ENCODE measurements at places on chromosomes 16 and 17. TPM values are rescaled to one million over a fixed set of nuclear protein-coding genes. Genes with fewer than 3 reads are reported as not detected.

DNA sequence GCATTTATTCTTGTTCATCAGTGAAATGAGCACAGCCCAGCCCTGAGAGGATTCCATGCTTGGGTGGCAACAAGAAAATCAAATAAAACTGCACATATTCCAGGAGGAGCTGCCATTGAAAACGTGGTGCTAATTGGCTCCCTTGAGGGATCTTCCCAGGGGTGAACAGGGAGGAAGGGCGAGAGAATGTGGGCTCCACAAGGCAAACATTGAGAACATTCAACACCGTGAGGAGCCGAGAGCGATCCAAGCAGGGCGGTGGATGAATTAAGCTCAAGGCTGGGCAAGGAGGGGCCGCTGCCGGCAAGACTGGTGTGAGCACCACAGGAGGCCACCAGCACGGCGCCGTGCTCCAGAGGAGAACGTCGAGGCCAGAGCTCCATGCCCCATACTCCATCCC lies 166.9 kb downstream of the C16orf95 start:
- no peak overlapping the region for H3K4me3 ChIP-seq
- H3K4me1 ChIP-seq, result no peaks in the 10 kb centered on the region
- DNase-seq, result no peak
- no peaks in the 10 kb centered on the region for H3K27me3 ChIP-seq
- H3K36me3 ChIP-seq, result no peaks in the 10 kb centered on the region

GRCh38 chr17:5352681-5353289 lies 66.7 kb downstream of the NUP88 start:
- no peaks in the 10 kb centered on the region for H3K4me1 ChIP-seq
- no peak overlapping the region for H3K4me3 ChIP-seq
- H3K36me3 ChIP-seq, result peaks cover 92% of the 10 kb centered on the region
- H3K27ac ChIP-seq, result no peak overlapping the region
- no peaks in the 10 kb centered on the region for H3K27me3 ChIP-seq

DNA sequence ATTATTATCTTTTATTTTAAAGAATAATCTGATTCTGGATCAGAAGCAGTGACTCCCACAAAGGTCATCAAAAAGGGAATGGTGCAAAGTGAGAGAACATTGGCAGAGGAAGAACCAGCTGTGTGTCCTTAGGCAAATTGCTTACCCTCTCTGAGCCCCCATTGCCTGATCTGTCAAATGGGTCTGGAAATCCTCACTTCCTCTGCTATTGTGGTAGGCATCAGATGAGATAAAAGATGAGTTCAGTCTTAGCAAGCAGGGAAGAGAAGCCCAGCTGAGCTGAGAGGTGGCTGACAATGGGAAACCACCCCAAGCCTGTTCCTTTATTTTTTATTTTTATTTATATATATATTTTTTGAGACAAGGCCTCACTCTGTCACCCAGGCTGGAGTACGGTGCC lies 24.2 kb upstream of the PLCG2 start:
- H3K4me3 ChIP-seq, result no peak overlapping the region
- no peak for DNase-seq
- H3K27ac ChIP-seq, result no peak overlapping the region

DNA sequence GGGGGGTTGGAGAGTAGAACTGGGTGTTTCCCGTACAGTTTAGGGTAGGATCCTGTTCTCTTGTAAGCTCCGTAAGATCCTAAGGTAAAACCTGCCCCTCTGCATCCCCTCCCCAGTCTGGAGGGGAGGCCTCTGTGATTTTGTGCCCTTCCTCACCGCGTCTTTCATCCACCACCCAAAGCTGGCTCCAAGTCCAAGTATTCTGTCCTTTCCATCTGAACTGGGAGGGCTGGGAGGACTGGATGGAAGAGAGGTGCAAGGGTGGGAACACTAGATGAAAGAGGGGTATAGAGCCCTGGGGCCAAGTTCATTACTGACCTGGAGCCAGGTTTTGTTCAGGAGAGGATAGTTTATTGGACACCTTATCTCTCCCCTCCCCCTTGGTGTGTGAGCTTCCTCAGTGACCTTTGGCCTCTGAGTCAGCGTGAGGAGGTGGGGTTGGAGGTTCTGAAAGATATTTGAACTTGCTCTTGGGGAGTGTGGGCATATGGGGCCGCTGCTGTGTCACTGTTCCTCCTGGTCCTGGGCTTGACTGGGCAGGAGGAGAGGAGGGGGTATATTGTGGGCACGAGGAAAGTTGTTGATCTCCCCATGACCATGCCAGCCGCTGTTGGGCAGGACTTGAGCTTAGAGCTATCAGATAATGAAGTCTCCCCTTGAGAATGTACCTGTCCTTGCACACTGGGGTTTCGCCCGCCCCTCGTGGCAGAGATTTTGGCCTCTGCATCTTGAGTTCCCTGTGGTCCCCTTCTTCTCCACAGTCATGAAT lies 1.6 kb downstream of the LASP1 start:
- H3K4me3 ChIP-seq, result peak overlapping the region; percentile 86
- peak overlapping the region; percentile 97 for H3K27ac ChIP-seq
- no peaks in the 10 kb centered on the region for H3K27me3 ChIP-seq
- DNase-seq, result peak; percentile 79
- H3K36me3 ChIP-seq, result no peaks in the 10 kb centered on the region

DNA sequence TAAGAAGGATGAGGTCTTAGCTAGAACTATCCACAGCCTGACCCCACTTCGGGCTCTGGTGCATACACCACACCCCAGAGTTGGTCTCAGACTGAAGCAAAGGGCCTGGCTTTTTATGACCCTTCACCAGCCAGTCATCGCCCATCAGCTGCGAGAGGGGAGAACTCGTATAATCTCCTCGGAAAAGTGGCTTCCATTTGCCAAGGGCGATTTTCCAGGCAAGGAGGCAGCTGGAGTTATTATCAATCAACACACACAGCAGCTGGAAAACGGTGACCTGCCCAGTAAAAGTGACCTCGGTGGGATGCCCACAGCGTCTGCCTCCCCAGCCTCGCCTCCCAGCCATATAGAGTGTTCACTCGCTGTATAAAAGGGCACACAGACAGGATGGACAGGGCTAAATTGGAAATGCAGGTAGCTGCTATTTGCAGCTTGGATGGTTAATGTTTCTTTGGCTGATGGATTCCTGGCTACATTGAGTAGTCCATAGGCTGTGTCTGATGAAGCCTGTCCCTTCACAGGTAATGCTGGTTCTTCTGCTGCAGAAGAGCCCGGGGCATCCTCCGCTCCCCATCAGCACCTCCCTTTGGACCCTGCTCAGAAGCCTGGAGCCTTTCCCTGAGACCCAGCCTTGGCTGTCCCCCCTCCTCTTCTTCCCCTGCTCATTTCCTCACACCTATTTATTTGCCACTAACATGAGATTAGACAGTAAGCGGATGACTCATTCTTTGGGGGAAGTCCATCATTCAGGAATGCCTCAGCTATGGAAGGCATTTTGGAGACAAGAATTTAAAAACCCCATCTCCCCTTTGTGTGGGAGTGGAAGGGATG lies 45.7 kb downstream of the TMEM186 start:
- no peak overlapping the region for H3K4me3 ChIP-seq
- no peak overlapping the region for H3K27ac ChIP-seq
- H3K27me3 ChIP-seq, result no peaks in the 10 kb centered on the region
- DNase-seq, result no peak
- H3K4me1 ChIP-seq, result no peaks in the 10 kb centered on the region

- H3K27ac ChIP-seq, result peak overlapping the region; percentile 40
- no peak overlapping the region for H3K4me3 ChIP-seq
- peaks cover 65% of the 10 kb centered on the region for H3K4me1 ChIP-seq
- peak; percentile 74 for DNase-seq
Measured at GRCh38 chr17:40349895-40350688, 14.4 kb downstream of the GJD3 start.

- H3K27me3 ChIP-seq, result no peaks in the 10 kb centered on the region
Measured at GRCh38 chr16:75236736-75237397, 14.6 kb downstream of the BCAR1 start.

- no peaks in the 10 kb centered on the region for H3K4me1 ChIP-seq
- no peaks in the 10 kb centered on the region for H3K27me3 ChIP-seq
- no peak for DNase-seq
- H3K27ac ChIP-seq, result no peak overlapping the region
Measured at GRCh38 chr17:71413935-71414334, 706.9 kb upstream of the SOX9 start.

DNA sequence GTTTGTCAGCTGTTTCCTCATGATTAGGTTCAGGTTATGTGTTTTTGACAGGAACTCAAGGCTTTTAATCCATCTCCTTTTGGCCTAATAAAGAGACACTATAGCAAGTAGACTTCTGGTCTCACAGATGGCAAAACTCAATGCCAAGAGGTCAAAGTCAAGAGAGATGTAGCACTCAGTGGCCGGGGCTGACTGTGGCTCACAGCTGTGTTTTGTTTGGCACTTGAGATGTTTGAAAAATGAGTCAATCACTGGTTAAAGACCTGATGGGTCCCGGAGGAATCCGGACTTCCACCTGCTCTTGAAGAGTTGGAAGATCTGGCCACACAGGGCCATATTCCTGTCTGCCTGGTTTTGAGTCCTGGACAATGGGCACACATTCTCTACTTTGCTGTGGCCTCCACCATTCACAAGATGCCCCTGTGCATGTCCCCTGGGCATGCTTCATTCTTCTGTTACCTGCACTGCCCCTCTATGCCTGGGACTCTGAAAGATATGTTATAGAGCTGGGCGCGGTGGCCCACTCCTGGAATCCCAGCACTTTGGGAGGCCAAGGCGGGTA lies 210.3 kb downstream of the SNX29 start:
- H3K36me3 ChIP-seq, result no peaks in the 10 kb centered on the region
- no peak overlapping the region for H3K4me3 ChIP-seq
- H3K27me3 ChIP-seq, result no peaks in the 10 kb centered on the region

DNA sequence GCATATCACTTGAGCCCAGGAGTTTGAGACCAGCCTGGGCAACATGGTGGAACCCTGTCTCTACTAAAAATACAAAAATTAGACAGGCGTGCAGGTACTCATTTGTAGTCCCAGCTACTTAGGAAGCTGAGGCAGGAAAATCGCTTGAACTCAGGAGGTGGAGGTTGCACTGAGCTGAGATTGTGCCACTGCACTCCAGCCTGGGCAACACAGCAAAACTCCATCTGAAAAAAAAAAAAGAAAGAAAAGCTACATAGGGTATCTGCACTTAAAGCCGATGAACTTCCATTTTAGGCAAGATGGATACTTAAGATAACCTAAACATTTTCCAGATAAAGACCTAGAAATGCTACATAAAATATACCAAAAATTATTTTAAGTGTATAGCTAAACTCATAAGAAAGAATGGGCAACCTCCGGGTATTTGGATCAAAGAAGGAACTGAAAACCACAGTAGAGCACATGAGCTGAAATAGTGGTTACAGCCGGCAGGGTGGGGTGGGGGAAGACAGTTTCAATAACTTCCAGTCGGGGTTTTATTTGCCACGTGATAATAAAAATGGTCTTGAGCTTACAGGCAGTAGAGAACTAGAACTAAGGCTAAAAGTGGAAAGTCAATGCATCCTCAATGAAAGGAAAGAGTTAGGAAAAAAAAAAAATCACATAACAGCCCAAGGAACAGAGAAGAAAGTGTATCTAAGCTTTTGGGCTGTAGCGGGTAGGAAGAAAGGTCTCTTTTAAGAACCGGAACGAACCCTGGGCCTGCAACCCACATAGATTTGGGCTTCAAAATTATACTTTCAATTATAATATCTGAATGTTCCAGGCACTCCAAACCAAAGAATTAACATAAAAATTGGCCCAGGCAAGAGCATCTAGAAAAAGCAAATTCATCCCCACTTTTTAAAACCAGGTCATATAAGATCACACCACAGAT lies 53.1 kb downstream of the CFDP1 start:
- H3K27ac ChIP-seq, result peak overlapping the region; percentile 40
- no peaks in the 10 kb centered on the region for H3K27me3 ChIP-seq
- H3K36me3 ChIP-seq, result no peaks in the 10 kb centered on the region
- no peak overlapping the region for H3K4me3 ChIP-seq

GRCh38 chr17:36934144-36934691 lies 3.1 kb upstream of the LHX1 start:
- H3K4me3 ChIP-seq, result no peak overlapping the region
- H3K27me3 ChIP-seq, result peaks cover 100% of the 10 kb centered on the region
- no peak overlapping the region for H3K27ac ChIP-seq
- peaks cover 66% of the 10 kb centered on the region for H3K4me1 ChIP-seq
- no peaks in the 10 kb centered on the region for H3K36me3 ChIP-seq
- DNase-seq, result peak; percentile 48

Gene TBX21
- total RNA-seq, result 3.9 TPM

Gene KRTAP4-6
- total RNA-seq, result not detected

Gene DNAAF8
- 0.58 TPM for total RNA-seq
